ENCODE measurements at places on chromosomes 11 and 22.

DNA sequence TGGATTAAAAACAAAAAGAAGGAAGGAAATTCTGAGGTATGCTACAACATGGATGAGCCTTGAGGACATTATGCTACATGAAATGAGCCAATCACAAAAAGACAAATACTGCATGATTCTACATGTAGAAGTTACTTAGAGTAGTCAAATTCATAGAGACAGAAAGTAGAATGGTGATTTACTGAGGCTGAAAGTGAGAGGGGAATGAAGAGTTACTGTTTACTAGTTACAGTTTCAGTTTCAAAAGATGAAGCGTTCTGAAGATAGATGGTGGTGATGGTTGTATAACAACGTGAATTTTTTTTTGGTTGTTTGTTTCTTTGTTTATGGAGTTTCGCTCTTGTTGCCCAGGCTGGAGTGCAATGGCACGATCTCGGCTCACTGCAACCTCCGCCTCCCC, 9.5 kb downstream of the OR5P2 start:
- DNase-seq, result no peak

- no peak for DNase-seq
These were observed 81.8 kb upstream of the KCNQ1OT1 start for GRCh38 chr11:2781408-2782274.

DNA sequence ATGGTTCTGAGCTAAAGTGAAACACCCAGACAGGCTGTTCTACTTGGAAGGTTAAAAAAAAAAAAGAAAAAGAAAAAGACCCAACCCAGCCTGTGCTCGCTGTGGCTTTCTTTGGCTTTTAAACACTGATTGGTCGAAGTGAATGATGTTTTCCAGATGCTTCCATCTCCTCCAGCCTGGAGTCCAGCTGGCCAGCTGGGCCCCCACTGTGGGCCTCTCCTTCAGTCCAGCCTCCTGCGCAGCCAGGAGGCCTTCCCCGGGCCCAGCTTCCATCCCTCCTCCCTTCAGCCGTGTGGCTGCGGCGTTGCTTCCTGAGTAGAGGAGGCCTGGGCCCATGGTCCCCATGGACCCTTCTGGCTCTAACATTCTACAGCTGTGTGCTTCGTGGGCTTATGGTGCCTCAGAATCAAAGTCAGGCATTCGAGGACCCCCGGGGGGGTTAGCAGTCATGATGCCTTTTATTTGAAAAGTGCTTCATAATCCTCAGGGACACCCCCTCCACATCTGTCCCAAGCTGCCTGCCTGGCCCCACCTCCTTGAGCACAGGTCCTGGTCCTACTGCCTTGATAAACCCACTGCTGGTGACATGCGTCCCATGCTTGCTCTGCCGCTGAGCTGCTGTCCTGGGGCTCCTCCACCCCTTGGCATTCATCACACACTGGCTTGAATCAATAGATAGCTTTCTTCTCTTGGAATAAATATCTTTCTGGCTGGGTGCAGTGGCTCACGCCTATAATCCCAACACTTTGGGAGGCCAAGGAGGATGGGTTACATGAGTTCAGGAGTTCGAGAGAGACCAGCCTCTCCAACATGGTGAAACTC, 42.2 kb upstream of the FBLN1 start:
- DNase-seq, result no peak

GRCh38 chr11:19370100-19370861, 129.5 kb upstream of the E2F8 start:
- no peak for DNase-seq

- no peak for DNase-seq
These were observed 146.2 kb downstream of the RBFOX2 start for GRCh38 chr22:35882211-35883030.

DNA sequence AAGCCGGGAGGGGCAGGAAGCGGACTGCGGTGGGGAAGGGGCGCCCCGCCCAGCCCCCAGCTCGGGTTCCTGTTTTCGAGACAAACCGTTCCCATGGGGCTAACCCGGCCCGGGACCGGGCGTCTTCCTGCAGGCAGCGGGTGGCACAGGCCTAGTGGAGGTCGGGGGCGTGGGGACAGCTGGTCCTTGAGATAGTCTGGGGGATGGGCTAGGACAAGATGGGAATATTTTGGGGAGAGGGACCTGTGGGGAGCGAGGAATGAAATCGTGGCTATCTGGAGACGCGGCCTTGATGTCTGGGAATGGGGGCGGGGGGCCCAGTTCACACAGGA, 1.2 kb upstream of the RASGRP2 start:
- DNase-seq, result no peak

GRCh38 chr11:116821050-116821918, 1.8 kb downstream of the APOA4 start:
- DNase-seq, result no peak

DNA sequence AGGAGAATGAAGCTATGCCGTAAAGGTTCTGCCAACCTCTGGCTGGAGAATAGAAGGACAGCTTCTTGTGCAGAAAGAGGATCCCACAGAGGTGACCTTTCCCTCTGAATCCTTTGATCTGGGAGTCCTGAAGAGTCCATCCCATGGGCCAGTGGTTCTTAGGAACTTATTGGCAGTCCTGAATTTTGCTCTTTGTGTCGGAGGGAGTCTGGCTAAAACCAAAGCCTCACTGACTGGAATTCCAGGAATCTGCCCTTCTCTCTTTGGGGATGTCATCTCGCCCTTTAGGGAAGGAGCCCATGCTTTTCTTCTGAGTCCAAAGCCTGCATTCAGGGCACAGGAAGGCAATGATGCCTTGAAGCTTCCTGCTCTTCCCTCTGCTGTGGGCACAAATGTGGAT, 45.5 kb downstream of the PKNOX2 start:
- DNase-seq, result no peak

DNA sequence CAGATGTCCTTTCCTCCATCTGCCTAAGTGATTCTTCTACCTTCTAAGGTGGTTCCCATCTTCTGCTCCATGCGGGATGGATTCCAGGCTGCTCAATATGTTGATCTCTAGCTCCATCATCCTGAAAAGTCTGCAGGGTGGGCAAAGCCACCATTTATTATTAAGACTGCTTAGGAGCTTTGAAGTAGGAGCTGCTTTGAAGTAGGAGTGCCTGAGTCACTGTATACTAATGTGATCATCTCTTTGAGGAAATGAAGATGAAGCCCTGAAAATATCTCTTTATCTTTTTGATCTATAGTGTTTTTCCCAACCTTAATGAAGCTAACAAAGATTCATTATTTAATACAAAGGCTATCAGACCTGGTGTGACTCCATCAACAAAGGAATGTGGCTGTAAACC, 13.1 kb downstream of the HEPHL1 start:
- DNase-seq, result no peak

- no peak for DNase-seq
These were observed 91.7 kb upstream of the SHISAL1 start for GRCh38 chr22:44404341-44405020.

GRCh38 chr11:56176318-56176717, at the start of gene OR5J2:
Gene OR5J2 (plus strand): TSS chr11:56176618. CDS start chr11:56176618, 0 bp downstream.
- DNase-seq, result no peak

DNA sequence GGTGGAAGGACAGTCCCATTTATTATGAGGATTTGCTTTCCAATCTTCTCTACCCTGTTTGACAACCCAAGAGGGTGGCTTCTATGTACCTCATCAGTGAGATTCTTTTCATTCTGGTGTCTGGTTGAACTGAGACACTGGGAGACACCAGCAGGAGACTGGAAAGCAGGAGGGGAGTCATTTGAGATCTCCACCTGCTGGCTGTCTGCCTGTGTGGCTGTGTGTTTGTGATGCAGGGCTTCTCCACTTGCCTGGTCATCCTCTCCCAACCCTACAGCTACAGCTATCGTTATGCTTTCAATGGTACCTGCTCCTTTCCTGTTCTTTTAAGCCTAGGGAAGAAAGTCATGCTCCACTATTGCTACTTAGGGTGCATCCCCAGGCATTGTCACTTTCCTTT, 48.6 kb downstream of the MRGPRX1 start:
- no peak for DNase-seq
